ENCODE measurements at places on chromosomes 13 and 19. TPM values are rescaled to one million over a fixed set of nuclear protein-coding genes. Genes with fewer than 3 reads are reported as not detected.

MEIOSIN gene
- not detected for total RNA-seq

C19orf85 gene
- not detected for total RNA-seq

RAB11B gene
- 70.8 TPM for total RNA-seq

TUBB4A gene
- 0.75 TPM for total RNA-seq

CERS1 gene
- not detected for total RNA-seq

GRAMD1A gene
- total RNA-seq: 103 TPM

MBD3L2 gene
- total RNA-seq: not detected

SMAD9 gene
- 24.5 TPM for total RNA-seq

ZIC2 gene
- not detected for total RNA-seq

ZNF223 gene
- total RNA-seq: not detected

IFNL1 gene
- total RNA-seq: not detected

COL4A1 gene
- 756 TPM for total RNA-seq

KLK4 gene
- total RNA-seq: not detected

PLK5 gene
- total RNA-seq: not detected

ZNF418 gene
- total RNA-seq: 0.21 TPM

GTF3A gene
- 197 TPM for total RNA-seq

KLK10 gene
- 1.6 TPM for total RNA-seq

HPN gene
- total RNA-seq: 0.85 TPM

ZNF66 gene
- total RNA-seq: 0.32 TPM

ZNF234 gene
- 7.9 TPM for total RNA-seq

UNC13A gene
- total RNA-seq: 2.2 TPM

ELOF1 gene
- total RNA-seq: 28.9 TPM

ZNF442 gene
- total RNA-seq: 0.21 TPM

UGGT2 gene
- 26.0 TPM for total RNA-seq

LYL1 gene
- 46.7 TPM for total RNA-seq

ZNF547 gene
- not detected for total RNA-seq

FFAR2 gene
- not detected for total RNA-seq

Data from ascending aorta (tissue), 2 donors.